ENCODE measurements at places on chromosomes 7 and 10.

DNA sequence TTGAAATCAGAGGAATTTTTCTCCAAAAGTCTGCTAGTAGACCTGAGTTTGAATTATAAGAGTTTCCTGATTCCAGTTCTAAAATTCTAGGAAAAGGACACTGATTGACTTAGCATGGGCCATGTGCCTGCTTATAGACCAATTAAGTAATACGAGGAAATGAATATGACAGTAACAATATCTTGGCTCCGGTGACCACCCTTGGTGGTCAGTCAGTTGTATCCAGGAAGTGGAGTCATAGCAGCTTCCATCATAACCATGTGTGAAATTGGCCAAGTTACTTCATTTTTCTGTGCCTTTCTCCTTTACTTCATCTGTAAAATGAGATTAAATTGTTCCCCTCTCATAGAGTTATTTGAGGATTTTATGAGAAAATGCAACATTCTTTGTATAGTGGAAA is 66.9 kb downstream of the MTPAP start:
- no peak for DNase-seq

DNA sequence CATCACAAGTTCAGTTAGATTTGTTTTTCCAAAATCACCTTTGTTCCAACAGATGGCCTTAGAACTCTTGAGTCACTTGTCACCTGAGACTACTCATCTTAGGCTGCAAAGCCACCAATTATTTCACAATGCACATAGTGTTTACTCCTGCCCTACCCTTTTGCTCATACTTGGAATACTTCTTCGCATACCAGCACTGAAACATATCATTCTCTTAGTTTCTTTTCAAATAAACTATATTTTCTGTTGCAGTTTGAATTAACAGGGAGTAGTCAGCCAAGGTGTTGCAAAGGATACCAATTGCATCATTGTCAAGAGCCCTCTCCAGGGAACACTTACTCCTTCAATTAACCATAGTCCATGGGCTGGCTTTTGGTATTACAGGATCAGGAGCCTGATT is 71.0 kb downstream of the CASD1 start:
- no peak for DNase-seq

- DNase-seq: no peak
Measured at GRCh38 chr10:31705136-31705535, 223.5 kb downstream of the ARHGAP12 start.

GRCh38 chr10:21171936-21172541 is 274.9 kb upstream of the NEBL start:
- no peak for DNase-seq

GRCh38 chr10:122282909-122283308 is 11.8 kb downstream of the BTBD16 start:
- DNase-seq: no peak

DNA sequence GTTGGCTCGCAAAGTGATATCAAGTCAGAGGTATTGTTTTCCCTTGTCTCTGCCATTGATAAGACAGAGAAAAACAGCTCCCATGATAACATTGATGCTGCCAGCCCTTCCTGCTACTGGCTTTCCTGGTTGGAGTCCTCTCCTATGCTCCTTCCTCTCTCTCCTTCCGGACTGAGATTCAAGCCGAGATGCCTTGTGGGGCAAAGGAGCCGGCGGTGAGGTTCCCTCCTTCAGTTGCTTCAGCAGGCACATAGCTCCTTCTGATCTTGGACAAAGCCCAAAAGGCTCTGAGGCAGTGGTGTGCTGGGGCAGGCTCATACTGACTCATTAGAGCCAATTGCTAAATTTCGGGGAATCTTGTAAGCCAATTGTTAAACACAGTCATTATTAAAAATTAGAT is 8.8 kb upstream of the ZCCHC24 start:
- no peak for DNase-seq

GRCh38 chr7:121479466-121479865 is 83.4 kb upstream of the FAM3C start:
- DNase-seq: no peak

DNA sequence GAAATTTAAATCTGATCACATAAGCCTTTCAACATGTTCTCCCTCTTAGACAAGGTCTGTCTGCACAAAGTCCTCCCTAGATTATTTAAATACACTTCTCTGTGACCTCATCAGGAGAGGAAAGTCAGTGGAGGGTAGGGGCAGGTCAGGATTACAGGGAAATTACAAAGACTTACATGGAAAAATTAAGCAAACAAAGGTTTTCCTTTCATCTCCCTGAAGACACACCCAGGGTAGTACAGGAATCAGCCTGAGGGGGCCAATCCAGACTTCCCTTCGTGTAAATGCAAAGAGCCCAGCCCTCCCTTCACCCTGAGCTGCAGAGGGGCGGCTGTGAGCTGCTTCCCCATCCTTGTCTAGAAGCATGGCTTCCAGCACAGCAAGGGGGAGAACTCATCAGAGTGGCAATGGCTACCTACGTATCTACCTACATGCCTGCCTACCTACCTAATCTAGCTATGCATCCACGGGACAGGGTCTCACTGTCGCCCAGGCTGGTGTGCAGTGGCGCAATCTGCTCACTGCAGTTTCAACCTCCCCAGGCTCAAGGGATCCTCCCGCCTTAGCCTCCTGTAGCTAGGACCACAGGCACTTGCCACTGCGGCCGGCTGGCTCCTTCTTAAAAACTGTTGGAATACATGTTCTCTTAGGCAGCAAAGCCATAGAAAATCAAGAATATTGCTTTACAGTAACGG is 33.2 kb downstream of the PITRM1 start:
- DNase-seq: peak; percentile 52

DNA sequence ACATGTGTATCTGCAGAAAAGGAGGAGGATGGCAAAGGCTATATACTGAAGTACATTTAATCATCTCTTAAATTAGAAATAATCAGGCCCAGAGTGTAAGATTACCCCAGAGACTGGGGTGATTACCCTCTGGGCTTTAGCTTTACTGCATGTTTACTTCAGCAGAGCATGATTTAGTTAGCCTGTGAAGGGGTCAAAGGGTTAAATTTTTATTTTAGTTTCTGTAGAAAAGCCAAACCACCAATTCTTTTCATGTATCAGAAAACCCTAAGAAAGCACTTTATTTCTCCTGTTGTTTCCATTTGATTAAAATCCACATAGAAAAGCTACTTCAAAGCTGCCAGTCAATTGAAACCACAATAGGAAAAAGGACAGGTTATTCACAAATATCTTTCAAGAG is 101.5 kb upstream of the LSM8 start:
- DNase-seq: no peak

DNA sequence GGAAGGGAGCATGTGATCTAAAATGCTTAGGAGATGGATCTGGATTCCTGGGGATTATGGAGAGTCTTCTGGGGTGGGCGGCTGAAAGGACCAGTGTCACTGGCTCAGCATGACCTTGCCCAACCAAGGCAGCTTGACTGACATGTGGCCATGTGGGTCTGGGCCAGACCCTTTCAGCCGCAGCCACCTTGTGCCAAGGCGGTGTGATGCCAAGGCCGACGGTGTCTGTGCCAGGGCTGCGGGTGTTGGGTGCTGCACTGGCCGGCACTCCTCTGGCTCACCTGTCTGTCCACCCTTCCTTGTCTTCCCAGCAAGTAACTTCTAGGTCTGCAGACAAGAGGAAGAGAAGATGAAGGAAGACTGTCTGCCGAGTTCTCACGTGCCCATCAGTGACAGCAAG is 8.8 kb downstream of the DEPP1 start:
- DNase-seq: no peak

GRCh38 chr10:124122211-124122610 is 28.8 kb upstream of the CHST15 start:
- no peak for DNase-seq

DNA sequence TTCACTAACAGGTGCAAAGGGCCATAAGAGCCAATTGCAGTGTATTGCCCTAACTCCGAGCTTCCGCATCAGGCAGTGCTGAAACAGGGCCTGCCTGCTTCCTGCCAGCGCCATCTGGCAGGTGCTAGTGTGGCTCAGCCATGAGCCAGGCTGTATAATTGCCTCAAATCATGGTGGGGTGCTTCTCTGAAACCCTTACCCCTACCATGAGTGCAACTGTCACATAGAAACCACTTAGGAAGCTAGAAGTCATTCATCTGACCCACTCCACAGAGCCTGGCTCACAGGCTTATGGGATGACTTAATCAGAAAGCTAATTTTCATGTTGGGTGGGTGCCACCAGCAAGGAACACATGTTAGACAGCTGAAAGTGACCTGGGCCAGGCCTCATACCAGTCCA is 133.3 kb upstream of the LAMB4 start:
- DNase-seq: no peak

DNA sequence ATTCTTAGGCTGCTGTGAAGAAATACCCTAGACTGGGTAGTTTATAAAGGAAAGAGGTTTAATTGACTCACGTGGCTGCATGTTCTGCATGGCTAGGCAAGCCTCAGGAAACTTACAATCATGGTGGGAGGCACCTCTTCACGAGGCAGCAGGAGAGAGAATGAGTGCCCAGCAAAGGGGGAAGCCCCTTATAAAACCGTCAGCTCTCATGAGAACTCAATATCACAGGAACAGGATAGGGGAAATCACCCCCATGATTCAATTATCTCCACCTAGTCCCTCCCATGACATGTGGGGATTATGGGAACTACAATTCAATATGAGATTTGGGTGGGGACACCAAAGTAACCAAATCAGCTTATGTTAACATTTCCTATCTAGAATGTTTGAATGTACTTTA is 259.2 kb downstream of the TWIST1 start:
- no peak for DNase-seq

GRCh38 chr10:99827936-99828335 is 45.5 kb downstream of the ABCC2 start:
- no peak for DNase-seq

- DNase-seq: no peak
Measured at GRCh38 chr10:86673827-86674581, 5.7 kb downstream of the LDB3 start.

DNA sequence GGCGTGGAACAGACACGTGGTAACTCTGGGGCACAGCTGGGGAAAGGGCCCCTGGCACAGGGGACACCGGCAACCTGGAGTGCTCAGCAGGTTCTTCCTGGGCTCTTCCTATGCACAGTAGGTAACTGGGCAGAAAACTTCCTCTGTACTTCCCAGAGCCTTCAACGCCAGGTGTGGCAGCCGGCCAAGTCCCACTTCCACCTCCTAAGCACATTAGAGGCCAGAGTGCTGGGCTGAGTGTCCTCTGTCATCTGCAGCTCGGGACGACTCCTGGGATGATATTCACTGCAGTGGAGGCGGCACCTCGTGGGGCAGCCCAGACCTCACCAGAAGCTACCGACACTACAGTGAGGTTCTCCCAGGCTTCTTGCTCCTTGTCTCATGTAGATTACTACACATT is 114.5 kb downstream of the LARP4B start:
- no peak for DNase-seq

DNA sequence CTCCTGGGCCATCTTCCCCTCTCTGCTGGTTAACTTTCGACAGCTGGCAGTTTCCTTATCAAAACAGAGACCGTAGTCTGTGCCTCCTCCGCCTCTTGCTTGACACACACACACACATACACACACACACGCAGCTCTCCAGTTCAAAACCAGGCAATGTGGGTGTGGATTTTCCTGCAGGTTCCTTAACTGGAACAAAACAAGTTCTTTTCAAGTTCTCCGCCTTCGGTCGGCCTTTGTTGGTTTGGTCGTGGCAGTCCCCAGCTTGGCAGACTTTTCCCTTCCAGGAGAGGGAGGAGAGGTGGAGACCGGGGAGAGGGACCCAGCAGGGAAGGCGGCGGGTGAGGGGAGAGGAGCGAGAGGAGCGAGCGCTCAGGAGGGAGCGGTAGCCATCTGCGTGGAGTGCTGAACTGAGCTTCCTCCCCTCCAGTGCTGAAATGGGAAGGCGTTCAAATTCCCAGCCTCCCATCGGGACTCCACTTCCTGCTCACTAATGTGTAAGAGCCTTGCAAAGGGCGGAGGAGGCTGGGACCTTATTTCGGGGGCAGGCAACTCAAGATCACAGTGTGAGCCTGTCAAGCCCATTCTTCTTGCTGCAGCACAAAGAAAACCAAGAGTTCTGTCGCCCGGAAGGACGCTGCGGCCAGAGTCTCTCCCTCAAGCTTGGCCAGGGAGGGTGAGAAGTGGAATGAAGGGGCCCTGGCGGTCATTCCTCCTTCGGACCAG is 120.6 kb downstream of the PRPF18 start:
- no peak for DNase-seq

GRCh38 chr7:142352543-142352942 is 94.7 kb upstream of the PRSS58 start:
- DNase-seq: no peak

DNA sequence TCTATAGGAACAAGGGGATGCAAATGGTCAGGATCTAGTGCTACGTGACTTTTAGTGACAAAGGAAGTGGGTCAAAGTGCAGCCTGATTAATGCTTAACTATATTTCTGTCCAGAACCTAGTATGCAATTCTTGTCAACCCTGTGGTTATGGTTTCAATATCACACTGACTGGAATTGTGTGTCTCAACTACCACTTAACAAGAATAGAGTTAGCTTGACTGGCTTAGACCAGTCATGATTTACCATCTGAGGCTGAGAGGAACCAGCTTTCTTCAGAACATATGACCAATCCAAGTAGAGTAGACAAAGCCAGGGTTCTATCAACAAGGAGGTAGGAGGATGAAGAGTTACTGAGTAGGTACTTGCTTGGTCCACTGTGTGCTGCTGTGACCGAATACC is 54.4 kb downstream of the MYPN start:
- no peak for DNase-seq

DNA sequence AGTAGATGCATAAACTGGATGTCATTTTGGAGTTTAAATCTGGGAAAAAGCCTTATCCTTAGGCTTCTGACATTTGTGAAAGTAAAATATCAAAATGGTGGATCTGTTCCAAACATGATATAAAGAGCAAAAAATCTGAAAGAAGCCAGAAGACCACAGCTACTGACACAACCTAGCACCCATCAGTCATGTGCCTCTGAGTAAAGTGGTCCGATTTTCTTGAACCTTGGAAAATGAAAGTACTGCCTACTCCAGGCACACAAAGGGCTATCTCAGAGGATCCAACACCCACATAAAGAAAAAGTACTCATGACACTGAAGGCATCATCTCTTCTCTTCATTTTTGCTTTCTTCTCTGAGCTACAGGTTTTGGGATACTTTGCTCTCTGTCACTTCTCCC is 150.7 kb downstream of the KMT2E start:
- DNase-seq: no peak

GRCh38 chr10:76882245-76882644 is 755.4 kb downstream of the KCNMA1 start:
- DNase-seq: no peak

DNA sequence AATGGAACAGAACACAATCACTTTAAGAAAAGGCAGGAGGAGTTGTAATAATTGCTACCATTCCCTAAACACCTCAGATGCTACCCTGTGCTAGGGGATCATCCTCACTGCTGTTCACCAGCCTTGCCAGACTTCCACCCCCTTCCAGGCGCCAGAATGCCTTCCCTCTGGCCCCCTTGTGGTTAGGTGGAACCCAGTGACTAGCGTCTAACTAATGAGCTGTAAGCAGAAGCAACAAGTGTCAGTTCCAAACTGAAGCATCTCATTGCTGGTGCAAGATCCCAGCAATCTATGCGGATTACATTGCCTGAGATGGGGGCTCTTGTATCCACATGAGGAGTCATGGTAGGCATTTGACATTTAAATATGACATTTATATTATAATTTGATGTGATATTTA is 86.6 kb downstream of the FRMD4A start:
- DNase-seq: no peak
